ENCODE measurements at places on chromosomes 6 and 20.

DNA sequence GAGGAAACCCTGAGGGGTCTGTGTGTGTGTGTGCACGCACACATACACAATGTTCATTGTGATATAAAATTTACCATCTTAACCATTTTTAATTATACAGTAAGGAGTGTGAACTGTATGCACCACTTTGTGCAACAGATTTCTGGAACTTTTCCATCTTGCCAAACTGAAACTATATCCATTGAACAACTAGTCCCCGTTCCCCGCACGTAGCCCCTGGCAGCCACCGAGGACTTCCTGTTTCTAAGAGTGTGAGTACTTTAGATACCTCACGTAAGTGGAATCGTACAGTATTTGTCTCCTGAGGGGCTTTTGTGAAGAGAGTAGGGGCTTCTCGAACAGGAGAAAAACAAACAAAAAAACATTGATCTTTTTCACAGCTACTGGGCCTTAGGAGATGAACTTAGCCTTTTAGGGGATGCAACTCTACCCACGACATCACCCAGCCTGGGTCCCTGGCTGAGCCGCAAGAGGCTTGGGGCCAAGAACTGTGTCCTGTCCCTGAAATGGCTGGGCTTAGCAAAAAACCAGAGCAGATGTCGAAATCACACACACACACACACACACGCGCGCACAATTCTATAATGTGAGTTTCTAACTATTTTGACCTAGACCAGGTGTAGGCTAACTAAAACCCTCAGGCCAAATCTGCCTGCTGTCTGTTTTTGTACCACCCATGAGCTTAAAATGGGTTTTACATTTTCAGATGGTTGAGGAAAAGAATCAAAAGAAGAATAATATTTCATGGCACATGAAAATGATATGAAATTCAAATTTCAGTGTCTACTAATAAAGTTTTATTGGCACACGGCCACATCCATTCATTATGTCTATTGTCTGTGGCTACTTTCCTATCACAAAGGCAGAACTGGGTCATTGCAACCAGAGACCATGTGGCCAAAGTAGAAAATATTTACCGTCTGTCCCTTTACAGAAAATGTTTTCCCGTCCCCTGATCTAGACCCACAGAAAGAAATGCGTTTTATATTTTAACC, 144.2 kb downstream of the EYA2 start:
- DNase-seq, result no peak

GRCh38 chr6:45278367-45278766, 49.8 kb upstream of the RUNX2 start:
- DNase-seq, result no peak

- no peak for DNase-seq
These were observed 145.3 kb downstream of the AIG1 start for GRCh38 chr6:143205991-143206390.

- no peak for DNase-seq
These were observed 218.1 kb upstream of the SOX4 start for GRCh38 chr6:21375151-21376116.

All from HCT116 (cell line).